ENCODE measurements at places on chromosomes 1 and 21. TPM values are rescaled to one million over a fixed set of nuclear protein-coding genes. Genes with fewer than 3 reads are reported as not detected.

GRCh38 chr1:18926315-18927081, 24.1 kb upstream of the ALDH4A1 start:
- DNase-seq: peak; percentile 77

- DNase-seq: no peak
These were observed 21.7 kb upstream of the LAMC2 start for GRCh38 chr1:183164340-183164739.

- DNase-seq: no peak
These were observed 212.7 kb upstream of the SAMSN1 start for GRCh38 chr21:14758849-14759248.

DNA sequence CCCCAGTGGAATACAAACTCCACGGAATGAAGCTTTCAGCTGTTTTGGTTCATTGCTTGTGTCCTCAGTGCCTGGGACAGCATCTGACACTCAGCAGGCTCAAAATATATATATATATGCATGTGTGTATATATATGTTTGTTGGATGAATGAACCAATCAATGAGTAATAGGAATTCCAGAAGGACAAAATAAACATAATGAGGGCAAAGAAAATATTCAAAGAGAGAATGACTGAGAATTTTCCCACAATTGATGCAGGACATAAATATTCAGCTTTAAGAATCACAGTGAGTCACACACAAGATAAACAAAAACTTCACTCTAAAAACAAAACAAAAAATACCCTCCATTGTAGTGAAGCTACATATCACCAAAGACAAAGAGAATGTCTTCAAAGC, 64.0 kb downstream of the CHD5 start:
- DNase-seq: no peak

The WDR64 gene
- total RNA-seq: 0.26 TPM

GRCh38 chr1:206128196-206128595, 11.0 kb upstream of the AVPR1B start:
- no peak for DNase-seq

- DNase-seq: no peak
These were observed 174.1 kb downstream of the PBX1 start for GRCh38 chr1:164733070-164733469.

DNA sequence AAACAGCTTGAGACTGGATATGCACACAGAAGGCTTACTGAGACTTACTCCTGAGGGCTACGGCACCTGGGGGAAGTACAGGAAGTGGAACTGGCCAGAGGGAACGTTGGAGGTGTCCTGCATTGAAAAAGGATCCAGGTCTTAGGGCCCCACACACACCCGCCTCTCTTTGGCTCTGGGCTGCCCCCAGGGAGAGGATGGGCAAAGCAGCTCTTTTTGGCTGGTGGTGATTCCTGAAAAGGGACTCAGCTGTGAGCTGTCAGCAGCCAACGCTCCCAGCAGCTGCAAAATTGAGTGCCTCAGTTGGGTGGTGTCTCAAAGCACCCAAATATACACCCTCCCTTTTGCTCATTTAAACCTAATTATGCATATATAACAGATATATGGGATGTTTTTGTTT, 213.2 kb downstream of the TNR start:
- no peak for DNase-seq

The PLCH2 gene
- total RNA-seq: 32.8 TPM

The GABPB2 gene
- 31.9 TPM for total RNA-seq

GRCh38 chr1:23132033-23132432, 36.6 kb downstream of the LUZP1 start:
- no peak for DNase-seq

The SLC9A1 gene
- 18.5 TPM for total RNA-seq

DNA sequence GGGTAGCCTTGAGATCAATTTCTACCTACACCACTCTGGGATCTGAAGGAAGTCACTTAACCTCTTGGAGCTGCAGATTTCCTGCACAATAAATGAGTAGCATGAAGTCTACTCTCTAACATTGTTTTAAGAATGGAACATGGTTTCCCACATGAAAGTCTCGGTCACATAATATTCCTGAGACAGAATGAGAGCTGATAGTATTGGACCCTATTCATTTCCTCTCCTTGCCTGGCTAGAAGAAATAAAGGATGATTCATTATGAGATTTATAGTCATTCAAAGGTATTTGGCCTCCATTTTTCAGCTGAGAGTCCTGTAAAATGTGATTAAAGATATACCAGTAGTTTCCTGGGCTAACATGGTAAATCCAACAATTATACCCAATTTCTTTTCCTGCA, 56.7 kb downstream of the ARHGAP29 start:
- DNase-seq: no peak

DNA sequence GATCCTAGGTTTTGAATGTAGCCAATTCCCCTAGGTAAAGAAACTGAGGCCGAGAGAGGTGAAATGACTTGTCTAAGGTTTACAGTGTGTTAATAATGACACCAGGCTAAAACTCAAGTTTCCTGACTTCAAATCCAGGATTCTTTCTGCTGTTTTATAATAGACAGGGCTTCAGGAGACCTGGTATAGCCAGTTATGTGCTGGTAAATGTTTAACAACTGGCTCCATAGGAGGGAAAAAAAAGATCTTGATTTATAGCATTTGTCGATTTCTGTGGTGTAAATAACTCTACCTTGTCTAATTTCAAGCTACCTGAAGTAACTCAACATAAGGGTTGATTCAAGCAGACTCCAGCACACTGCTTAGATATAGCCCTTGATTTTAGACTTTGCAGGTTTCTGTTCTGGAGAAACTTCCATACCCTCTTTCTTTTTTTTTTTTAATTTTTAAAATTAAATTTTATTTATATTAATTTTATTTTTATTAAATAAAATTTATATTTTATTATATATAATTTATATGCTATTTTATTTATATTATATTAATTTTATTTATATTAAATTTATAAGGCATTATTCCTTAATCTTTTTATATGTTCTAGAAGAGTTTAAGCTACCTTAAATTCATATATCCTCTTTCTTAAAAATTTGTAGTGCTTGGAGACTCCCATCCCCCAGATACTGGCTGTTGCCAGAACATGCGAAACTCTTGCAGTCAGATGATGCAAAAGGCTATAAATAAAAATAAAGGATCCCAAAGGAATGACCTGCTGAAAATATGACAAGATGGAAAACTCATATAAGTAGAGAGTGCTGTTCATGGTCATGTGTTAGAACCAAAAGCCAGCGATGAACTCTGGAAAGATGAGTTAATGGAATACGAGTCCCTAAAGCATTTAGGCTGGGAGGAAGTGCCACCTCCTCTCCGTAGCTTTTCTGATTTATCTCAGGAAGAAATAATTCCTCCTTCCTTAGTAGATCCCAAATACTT, 35.4 kb upstream of the SRSF10 start:
- DNase-seq: no peak

The S100A7A gene
- not detected for total RNA-seq

The CFHR2 gene
- total RNA-seq: not detected

DNA sequence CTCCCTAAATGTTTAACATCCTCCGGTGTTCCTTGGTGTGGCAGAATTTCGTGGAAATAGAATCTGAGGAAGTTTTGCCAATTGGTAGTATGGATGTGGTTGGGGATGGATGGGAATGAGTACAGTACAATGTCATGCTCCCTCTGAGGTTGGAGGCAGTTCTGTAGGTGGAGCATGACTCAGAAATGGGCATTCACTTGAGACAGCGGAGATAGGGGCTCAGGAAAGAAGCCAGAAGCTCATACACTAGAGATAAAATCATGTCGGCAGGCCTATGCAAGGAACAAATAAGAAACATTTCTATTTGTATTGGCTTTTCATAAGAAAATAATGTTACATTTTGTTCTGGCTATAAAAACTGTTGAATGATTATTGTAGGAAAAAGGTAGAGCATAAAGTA, 196.0 kb downstream of the URB2 start:
- no peak for DNase-seq
